ENCODE measurements at places on chromosomes 12 and 14. TPM values are rescaled to one million over a fixed set of nuclear protein-coding genes. Genes with fewer than 3 reads are reported as not detected.

DNA sequence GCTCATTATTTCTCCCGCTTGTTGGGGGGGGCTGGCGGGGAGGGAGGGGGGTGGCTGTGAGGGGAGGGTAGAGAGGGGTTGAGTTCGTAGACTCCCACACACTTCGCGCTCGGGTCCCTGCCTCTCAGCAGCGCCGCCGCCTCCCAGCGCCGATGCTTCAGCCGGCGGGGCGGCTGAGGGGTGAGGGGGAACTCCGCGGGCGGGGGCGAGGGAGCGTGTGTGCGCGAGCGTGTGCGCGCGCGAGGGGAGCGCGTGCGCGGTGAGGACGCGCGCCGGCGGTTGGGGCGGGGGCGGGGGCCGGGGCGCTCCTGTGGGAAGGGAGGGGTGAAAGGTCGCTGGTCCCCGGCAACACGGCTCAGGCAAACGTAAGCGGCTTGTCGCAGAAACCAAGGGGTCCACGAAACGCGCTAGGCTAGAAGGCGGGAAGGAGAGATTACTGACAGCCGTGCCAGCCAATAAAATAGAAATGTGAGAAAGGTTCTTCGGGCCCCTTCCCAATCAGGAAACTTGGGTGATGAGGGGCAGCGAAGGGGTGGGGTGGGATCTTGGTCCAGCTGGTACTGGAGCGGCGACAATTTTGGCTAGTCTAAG lies 343 bp upstream of the NOVA1 start:
- no peak for ATAC-seq

DNA sequence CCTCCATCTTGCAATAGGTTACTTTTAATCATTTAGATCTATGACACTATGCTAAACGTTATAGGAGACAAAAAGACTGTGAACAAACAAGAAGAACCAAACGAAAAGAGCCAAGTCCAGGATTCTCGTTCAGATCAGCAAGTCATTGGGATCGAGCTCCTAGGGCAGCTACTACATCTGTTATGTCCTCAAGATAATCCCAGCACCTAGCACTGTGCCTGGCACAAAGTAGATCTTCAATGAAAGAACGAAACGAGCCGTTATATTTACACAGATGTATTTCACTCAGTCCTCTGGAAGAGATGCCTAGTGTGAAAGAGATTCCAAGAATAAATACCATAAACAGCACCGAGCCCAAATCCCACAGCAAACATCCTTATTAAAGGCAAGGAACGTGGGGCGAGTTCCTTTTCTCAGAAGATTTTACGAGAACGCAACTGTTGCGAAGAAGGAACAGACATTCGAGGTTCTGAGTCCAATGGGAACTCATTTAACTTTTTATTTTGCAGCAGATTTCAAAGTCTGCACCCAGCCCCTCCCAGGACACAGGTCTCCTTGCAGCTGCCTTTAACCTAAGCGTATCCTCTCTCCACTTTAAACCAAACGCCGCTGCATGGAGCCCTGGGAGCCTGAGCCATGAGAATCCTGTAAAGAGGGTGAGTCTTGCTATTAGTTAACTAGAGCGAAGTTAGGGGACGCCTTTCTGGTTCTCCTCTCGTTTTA lies 544 bp upstream of the TDP1 start:
- ATAC-seq = peak; percentile 1

GRCh38 chr14:54794159-54794558 lies 108.5 kb downstream of the GCH1 start:
- no peak for ATAC-seq

- ATAC-seq = no peak
Observed at GRCh38 chr12:119175081-119175480, 3.6 kb upstream of the HSPB8 start.

GRCh38 chr14:74281069-74281468 lies 21.7 kb downstream of the ABCD4 start:
- no peak for ATAC-seq

DNA sequence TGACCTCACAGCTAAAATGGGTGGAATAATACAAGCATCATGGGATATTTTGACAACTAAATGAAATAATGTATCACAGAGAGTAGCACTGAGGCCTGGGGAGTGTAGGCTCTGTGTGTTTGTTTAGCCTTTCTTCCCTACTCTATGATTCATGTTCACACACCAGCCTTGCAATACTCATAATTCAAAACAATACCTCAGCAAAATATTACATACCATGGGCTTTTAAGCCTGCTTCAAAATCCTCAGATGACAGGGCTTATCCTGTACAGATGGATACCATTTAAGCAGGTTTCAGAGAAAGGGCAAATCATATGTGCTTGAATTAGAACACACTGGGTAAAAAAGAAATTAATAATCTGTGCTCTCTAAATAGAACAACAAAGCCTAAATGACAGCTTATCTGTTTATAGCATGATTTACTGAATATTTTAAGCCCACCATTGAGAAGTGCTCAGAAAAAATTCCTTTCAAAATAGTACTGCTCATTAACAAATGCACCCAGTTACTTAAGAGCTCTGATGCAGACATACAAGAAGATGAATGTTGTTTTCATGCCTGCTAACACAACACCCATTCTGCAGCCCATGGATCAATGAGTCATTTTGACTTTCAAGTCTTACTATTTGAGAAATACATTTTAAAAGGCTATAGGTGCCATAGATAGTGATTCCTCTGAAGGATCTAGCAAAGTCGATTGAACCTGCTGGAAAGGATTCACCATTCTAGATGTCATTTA lies 84.9 kb upstream of the ADAMTS20 start:
- no peak for ATAC-seq

DNA sequence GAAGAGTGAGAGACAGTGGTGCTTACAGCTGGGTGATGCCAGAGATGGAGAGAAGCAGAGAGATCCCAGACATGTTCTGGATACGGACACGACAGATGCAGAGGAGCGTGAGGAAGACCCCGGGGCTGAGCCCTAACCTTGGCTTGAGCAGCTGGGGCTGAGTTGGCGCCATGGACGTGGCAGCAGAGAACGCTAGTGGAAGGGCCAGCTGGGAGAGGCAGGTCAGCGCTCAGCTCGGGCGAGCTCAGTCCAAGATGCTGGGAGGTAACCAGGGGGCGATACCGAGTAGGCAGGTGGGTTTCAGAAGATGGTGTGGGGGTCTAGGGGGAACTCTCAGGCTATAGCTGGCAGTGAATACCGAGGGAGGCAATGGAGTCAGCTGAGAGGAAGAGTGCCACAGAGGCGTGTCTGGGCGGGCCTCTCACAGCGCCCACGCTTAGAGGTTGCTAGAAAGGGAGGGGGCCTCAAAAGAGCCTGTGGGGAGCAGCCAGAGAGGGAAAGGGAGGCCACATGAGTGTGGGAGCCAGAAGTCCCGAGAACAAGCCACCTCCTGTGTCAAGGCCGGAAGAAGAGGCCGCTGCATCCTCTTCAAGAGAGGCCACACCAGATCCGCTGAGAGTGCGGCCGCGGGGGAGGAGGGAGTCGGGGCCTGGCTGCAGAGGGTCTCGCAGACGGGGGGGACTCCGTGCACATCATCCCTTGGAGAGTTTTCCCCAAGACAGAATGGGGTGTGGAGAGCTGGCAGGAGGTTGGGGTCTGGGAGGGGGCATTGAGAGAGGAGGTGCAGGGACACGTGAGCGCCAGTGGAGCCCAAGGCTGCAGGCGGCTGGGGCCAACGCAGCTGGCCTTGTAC lies 57.0 kb upstream of the DIO3 start:
- ATAC-seq = no peak

GRCh38 chr14:21860172-21860571 lies 186.6 kb upstream of the OR4E1 start:
- ATAC-seq = peak; percentile 42

The NRL gene
- 1.7 TPM for total RNA-seq

Data from activated T-helper 17 cell treated with anti-CD3 and anti-CD28 coated beads, Interleukin-2, amount 50 U/mL, for 72 hours (primary cell).